ENCODE measurements at places on chromosomes 16 and 17. TPM values are rescaled to one million over a fixed set of nuclear protein-coding genes. Genes with fewer than 3 reads are reported as not detected.

The DNAH3 gene
- 0.06 TPM for total RNA-seq

DNA sequence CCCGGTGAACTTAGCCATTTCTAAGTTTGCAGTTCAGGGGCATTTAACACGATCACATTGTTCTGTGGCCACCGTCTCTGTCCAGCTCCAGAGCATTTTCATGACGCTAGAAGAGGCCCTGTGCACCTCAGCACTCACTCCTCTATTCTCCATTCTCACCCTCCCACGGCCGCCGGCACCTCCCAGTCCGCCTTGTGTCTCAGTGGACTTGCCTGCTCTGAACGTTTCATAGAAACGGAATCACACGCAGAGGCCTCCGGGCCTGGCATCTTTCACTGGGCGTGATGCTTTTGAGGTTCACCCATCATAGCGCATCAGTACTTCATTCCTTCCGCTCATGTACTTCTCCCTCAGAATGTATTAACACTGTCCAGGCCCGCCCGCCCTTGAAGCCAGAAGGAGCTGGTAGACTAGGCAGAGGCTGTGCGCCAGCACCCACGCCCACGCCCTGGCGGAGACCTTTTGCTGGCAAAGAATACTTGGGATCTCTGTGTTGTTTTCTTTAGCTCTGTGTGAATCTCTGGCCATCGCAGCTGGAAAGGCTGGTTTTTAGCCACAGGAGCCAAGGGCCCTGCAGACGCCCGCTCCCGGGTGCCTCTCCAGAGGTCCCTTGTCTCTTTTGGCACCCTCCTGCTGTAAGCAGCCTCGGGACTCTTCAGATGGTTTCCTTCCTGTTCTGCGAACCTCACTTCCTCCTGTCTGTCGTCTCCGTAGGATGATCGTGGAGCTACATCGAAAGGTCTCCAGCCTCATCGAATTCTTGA, 23.4 kb upstream of the JPT2 start:
- DNase-seq: no peak

The CWC25 gene
- 17.3 TPM for total RNA-seq

The GUCY2D gene
- total RNA-seq: not detected

GRCh38 chr16:46891910-46892309, 7.7 kb downstream of the GPT2 start:
- DNase-seq: no peak

The MILR1 gene
- total RNA-seq: 5.1 TPM

The ANKRD40CL gene
- not detected for total RNA-seq

- DNase-seq: no peak
These were observed 5.7 kb downstream of the CCDC102A start for GRCh38 chr16:57530522-57531252.

- DNase-seq: no peak
These were observed 145.8 kb downstream of the CYLD start for GRCh38 chr16:50887500-50888298.

The BAIAP3 gene
- total RNA-seq: 1.2 TPM

The KCNG4 gene
- not detected for total RNA-seq

The EXOSC6 gene
- total RNA-seq: 35.6 TPM

The KRT33A gene
- total RNA-seq: not detected

GRCh38 chr16:79127766-79128165, 472.8 kb downstream of the MAF start:
- DNase-seq: no peak
